Activated naive CD4-positive, alpha-beta T cell (primary cell): ENCODE measurements at places on chromosomes 4 and X.
A peak's percentile ranks its signal among the peaks of the same experiment; 100 is the strongest.

DNA sequence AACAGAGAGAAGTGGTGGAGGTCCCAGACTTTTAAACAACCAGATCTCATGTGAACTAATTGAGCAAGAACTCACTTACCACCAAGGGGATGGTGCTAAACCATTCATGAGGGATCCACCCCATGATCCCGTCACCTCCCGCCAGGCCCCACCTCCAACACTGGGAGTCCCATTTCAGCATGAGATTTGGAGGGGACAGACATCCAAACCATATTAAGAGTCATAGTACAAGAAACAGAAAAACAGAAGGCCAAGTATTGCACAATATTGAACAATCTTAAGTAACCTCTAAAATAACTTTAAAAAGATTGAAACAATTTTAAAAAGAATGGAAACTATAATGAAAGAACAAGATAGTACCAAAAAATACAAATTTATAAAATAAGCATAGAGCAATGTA is 110.0 kb downstream of the CBR4 start:
- no peak for DNase-seq

DNA sequence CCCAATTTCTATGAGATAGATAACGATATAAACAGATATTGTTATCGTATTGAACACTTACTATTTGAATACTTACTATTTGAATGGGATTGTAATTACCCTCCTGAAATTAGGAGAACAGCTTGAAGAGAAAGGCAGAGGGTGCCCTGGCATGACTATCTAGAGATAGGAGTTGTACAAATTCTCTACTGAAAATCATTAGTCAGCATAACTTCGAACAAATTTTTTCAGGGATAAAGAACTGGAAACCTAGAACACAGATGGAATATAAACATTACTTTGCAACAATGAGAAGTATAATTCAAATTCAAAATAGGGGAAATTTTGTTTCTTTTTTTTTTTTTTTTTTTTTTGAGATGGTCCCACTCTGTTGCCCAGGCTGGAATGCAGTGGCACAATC is 1096.8 kb downstream of the C4orf33 start:
- DNase-seq: no peak

DNA sequence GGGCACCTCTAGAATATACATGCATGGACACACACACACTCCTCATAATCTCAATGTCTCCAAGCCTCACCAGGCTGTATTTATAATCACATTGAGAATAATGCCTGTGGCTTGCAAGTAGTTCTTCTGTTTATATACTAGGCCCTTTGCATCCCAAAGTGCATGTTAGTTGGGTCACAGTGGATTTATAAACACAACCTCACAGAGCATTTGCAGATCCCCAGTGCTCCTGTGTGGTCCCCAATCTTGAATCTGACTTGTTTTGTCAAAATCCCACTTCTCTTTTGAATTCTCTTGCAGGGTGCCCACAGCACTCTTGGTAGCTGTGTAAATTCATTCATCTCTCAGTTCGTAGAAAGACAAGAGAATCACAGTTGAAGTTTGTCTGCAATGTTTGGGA is 49.6 kb upstream of the PROM1 start:
- DNase-seq: no peak

DNA sequence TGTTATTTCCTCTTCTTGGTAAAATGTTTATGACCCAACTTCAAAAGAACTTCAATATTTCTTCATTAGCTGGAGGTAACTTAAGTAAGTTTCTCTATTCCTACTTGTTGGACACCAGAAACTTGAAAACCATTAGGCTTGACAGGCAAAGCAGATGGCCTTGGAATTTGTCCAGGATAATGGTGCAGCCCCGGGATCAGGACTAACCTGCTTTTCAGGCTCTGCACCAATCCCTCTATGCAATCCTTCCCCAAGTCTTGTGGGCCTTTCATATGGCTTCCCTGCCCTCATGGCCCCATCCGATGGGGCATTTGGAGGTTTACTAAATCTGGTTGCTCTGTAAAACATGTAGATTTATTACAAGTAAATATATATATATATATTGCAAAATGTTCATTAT is 68.5 kb downstream of the SPINK2 start:
- no peak for DNase-seq

GRCh38 chr4:124961138-124961750 is 248.7 kb upstream of the ANKRD50 start:
- DNase-seq: no peak

DNA sequence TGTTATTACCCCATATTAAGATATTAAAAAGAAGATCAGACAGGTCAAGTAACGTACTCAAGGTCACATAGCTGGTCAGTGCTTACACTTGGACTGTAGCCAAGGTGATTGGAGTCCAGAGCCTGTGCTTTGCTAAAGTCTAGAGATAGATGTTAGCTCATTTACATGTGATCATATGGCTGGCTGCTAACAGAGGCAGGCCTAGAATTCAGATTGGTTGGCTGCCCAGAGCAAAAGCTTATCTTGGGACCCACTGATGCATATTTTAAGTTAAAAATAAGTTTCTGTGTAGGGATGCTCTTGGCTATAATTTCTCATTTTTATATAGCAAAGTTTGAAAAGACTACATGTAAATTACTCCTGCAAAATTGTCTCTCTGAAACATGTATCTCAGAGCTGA is 18.1 kb upstream of the EXOC1L start:
- DNase-seq: no peak

- no peak for DNase-seq
These were observed 56.9 kb downstream of the ATG4A start for GRCh38 chrX:108148524-108148923.

DNA sequence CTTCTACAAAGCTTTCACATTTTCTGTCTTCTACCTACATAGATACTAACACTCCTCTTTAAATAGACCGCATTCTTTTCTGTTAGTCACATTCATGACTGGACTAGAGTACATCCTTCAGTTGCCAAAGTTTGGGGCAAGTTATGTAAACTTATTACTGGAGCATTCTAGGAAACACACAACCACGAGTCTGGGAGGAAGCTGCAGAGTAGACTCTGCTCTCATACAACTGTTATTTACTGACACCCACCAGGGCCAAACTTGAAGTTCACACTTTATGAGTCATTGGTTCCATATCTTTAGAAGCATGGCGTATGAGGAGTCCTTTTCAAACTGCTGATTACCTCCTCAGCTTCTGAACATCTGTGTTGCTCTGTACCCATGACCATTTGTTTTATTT is 87.0 kb downstream of the RNF150 start:
- no peak for DNase-seq

DNA sequence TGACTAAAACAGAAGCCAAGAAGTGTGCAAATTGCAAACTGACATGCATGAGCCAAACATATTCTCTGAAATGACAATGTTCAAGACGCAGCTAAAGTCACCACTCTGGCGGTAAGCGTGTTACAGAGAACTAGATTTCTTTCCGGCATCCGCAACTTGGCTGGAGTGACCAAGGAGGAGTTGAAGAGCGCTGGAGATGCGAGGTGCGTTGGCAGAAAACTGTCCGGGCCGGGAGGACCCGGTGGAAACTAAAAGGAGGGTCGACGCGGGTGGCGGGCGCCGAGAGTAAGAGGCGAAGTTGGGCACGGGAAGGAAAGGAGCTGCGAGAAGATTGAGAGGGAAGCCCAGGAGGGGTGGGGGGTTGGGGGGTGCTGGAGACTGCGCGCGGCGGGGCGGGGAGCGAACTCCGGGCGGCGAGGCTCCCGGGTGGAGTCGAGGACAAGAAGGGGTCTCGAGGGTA is 807 bp downstream of the SEL1L3 start:
- DNase-seq: peak; percentile 35

DNA sequence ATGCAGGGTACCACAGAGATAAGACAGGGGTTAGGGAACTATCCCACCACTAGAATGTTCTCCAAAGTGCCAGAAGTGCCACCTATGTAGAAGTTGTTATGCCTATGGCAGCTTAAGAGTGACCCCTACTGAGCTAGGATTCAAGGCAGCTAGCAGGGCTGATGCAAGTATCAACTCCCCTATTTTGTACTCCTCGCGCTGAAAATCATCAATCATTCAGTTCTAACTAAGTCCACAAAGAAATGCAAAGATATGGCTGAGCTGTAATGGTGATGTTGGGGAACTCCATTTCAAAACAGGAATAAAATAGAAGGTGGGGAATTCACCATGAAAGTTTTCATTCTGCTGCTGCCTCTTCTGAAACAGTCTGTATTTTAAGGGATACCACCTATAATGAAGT is 13.8 kb downstream of the ACSL4 start:
- no peak for DNase-seq

GRCh38 chr4:82784681-82785610 is 13.7 kb downstream of the SCD5 start:
- no peak for DNase-seq

- DNase-seq: no peak
These were observed 44.4 kb downstream of the SEL1L3 start for GRCh38 chr4:25818371-25818871.

GRCh38 chr4:151389311-151389710 is 19.7 kb upstream of the FHIP1A start:
- DNase-seq: no peak
